ENCODE measurements at places on chromosomes 12 and 14.
A peak's percentile ranks its signal among the peaks of the same experiment; 100 is the strongest.

DNA sequence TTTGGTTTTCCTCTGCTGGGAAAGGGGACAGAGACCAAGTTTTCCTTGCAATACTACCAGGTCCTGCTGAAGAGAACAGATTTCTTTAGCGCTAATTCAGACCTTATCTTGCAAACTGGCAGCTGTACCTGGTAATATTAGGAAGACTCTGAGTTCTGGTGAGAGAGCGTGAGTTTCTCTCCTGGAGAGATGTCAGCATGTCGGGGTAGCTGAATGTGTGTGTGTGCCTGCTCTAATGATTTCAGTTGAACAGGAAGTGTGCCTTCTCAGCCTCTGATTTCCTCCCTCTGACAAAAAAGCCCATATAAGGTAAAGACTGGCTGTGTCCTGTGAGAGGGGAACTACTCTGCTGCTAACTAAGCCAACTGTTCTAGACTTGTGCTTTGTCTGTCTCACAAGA lies 10.3 kb upstream of the ERP27 start:
- DNase-seq, result no peak

- no peak for DNase-seq
Measured at GRCh38 chr12:11681207-11681606, 31.7 kb downstream of the ETV6 start.

DNA sequence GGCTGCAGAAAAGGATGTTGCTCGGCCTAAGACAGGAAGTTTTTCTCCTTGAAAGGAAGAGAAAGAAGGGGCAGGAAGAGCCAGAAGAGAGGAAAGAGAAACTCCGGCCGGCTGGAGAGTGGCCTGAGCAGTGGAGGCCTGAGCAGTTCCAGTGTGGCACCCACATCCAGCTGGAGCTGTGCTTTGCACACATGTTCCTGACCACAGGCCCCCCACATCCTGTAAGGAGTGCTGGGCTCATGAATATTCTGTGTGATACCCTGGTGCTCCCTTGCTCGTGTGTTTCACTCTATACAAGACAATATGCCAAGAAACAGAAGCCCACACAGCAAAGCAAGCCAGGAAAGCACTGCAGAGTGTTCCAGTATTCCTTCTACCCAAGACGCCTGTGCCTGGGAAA lies 27.1 kb downstream of the POLE start:
- no peak for DNase-seq

- DNase-seq, result no peak
Measured at GRCh38 chr14:98208943-98209342, 1063.1 kb downstream of the BCL11B start.

GRCh38 chr12:1906579-1906978 lies 11.9 kb downstream of the CACNA2D4 start:
- no peak for DNase-seq

DNA sequence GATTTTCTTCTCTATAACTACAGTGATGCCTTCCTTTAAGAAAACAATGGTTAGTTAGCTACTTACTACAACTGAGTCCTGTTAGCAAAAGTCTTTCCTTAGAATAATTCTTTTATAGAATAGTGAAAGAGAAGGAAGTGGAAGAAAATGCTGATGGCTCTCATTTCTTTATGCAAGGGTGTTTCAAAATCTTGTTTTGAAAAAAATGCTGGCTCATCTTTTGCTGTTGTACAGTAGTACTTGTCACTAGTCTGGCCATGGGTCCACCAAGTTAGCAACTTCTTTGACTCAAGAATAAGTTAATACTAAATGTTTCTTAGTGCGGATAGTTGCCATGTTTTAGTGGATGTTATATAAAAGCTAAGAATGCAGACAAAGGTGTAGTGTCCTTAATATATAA lies 225.4 kb downstream of the PTPRO start:
- DNase-seq, result no peak

GRCh38 chr12:3534511-3534910 lies 43.5 kb downstream of the PRMT8 start:
- DNase-seq, result no peak

DNA sequence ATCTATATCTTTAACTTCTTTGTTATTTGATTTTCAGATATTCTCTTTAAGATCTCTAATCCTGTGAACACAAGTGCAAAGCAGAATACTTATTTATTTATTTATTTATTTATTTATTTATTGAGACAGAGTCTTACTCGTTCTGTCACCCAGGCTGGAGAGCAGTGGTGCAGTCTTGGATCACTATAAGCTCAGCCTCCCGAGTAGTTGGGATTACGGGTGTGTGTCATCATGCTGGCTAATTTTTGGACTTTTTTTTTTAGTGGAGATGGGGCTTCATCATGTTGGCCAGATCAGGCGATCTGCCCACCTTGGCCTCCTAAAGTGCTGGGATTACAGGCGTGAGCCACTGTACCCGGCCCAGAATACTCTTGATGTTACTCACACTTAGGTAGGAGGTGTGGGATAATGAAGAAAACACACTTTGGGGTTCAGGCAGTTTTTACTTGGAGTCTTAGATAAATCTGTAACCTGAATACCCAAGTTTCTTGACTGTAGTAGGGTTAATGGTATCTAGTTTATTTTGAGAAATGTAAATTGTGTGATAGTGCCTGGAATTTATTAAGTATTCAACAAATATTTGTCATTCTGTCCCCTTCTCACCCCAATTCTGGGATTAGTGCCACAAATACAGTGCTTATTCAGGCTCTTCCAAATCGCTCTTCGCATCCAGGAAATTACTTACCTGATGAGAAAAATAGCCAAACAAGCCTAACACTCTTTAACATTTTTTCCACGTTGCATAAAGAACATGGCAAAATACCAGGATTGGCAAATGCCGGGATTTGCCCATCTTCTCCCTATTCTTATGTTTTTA lies 33.0 kb downstream of the METAP2 start:
- DNase-seq, result no peak

GRCh38 chr12:41917938-41918341 lies 226.7 kb downstream of the GXYLT1 start:
- no peak for DNase-seq

DNA sequence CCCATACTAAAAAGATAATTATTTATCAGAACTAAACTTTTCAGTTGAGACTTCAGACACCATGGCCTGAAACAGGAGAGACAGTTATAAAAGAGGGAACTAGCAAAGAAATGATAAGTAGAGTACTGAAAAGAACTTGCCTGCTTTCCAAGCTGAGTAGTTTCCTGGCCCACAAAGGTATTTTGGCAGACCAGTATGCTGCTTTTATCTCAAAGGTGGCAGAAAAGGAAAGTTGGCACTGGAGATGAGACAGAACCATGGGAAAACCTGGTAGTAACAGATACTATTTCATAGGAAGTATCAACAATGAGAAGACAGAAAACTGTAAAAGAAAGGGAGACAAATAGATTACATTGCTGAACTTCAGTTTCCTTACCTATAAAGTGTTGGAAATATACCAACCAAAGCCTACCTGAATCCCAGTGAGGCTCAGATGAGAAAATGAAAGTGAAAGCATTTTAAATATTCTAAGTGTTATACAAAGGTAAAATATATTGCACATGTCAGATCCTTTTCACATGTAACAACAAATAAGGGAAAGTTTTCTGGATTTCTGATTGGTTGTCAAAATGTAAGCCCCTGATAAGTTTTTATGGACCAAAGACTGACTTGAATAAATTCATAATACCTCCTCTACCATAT lies 155.3 kb upstream of the FSCB start:
- DNase-seq, result no peak

DNA sequence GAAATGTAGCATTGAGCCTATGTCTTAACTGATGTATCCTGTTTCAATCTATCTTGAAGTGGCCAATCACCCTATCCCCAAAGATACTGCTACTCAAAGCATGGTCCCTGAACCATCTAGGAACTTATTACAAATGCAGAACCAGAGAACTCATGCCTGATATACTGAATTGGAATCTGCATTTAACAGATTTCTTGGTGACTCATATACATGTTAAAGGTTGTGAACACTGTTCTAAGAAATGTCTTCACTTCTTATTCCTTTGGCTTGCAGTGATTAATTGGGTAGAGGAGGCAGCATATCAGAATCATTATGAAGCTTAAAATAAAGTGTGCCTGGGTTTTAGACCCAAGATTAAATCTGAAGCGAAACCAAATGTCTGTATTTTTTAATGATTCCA lies 795.6 kb downstream of the DIO2 start:
- no peak for DNase-seq

- DNase-seq, result no peak
Measured at GRCh38 chr12:108526482-108527165, 11.5 kb downstream of the FICD start.

- no peak for DNase-seq
Measured at GRCh38 chr12:96571101-96571862, 81.9 kb downstream of the CFAP54 start.

GRCh38 chr12:10867381-10867780 lies 16.7 kb downstream of the PRH1 start:
- DNase-seq, result no peak

DNA sequence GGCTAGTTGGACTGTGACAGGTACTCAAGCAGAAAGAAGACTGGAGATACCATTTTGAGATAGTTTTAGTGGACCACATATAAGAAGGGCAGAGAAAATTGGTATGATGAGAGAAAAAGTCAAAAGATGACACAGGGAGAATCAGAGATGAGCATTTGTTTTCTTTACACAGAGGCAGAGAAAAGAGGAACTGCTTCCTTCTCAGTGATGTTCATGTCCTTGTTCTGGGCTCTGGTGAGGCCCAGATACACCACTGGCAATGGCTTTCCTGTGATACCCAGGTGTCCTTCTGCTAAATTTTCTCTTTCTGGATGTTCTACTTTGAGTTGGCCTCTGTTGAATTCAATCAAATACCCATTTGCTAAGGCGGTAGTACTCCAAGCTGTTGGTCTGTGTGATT lies 1782.7 kb upstream of the SEL1L start:
- no peak for DNase-seq

- no peak for DNase-seq
Measured at GRCh38 chr12:118574288-118574687, 197.9 kb downstream of the SUDS3 start.

GRCh38 chr12:57006809-57007475 lies 596 bp upstream of the ZBTB39 start:
- DNase-seq, result no peak

DNA sequence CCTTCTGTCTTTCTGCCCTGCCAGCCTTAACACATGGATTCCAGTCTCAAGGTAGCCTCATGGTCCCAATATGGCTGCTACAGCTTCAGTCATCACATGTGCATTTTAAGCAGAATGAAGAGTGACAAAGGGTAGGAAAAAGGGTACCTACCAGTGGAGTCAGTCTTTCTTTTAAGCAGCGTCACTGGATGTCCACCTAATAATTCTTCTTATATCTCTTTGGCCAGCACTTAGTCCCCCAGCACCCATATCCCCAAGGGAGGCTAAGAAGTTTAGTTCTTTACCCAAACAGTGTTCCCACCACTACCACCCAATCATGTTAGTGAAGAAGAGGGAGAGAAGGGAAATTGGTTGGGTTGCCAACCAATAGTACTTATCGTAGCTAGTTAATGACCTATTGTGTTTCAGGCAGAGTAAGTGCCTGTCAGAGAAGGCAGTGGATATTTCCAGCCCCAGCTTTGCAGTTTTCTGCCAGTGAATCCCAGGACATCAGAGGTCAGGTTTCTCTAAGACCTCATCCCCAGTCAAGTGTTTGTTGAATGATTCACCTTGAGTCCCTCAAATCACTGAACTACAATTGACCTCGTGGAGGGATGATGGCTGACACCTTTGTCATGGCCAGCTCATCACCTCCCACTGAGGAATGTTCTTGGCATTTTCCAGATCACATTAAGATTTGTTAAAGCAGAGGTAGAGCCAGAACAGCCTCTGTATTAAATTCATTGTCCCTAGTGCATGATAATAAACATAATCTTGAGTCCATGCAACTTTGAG lies 250.9 kb upstream of the CRY1 start:
- DNase-seq, result no peak

GRCh38 chr14:59939828-59940227 lies 19.9 kb downstream of the LRRC9 start:
- DNase-seq, result no peak

GRCh38 chr12:102824218-102824835 lies 92.7 kb downstream of the PAH start:
- DNase-seq, result peak; percentile 67

DNA sequence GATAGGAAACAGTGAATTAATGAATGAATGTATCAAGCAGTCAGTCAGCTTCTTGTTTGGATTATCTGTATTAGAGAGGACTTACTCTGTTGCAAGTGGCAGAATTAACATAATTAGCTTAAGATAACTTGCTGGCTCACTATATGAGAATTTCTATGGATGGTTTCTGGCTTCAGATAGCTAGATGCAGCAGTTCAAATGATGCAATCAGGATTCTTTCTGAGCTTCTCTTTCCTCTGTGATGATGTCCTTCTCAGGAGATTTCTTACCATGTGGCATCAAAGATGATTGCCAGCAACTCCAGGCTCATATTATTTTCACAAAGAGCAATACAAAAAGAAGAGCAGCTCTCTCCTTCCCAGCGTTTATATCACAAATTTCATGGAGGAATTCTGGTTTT lies 30.7 kb downstream of the FRMD6 start:
- no peak for DNase-seq

DNA sequence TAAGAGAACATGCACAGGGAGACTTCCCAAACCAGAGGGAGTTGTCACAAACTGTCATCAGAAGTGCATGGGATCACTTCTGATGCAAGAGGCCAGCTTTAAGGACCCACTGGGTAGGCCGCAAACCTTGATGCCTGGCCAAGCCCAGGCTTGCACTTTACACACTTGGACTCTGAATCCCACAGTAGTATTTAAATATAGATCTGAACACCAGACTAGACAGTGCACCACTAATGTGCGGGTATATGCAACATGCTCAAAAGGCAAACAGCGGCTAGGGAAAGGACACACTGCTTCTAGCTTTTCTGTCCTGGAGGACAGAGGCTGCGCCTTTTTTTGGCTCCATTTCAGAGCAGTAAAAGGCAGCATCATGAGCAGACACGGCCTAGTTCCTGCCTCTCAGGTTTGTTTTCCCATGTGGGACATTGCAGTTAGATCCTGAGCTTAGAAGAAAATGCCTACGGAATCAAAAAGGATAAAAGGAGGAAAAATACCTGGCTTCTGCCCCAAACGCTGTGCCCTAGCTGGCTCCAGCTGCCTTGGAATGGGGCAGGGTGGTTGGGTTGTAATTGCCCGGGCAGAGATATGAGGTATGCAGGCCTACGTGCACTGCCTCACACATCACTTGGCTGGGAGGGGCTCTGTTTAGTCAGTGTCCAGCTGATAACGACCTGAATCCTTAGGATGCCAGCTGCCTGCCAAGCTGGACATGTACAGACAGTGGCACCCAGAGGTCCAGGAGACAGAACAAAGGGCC lies 84.5 kb upstream of the EGLN3 start:
- DNase-seq, result no peak

DNA sequence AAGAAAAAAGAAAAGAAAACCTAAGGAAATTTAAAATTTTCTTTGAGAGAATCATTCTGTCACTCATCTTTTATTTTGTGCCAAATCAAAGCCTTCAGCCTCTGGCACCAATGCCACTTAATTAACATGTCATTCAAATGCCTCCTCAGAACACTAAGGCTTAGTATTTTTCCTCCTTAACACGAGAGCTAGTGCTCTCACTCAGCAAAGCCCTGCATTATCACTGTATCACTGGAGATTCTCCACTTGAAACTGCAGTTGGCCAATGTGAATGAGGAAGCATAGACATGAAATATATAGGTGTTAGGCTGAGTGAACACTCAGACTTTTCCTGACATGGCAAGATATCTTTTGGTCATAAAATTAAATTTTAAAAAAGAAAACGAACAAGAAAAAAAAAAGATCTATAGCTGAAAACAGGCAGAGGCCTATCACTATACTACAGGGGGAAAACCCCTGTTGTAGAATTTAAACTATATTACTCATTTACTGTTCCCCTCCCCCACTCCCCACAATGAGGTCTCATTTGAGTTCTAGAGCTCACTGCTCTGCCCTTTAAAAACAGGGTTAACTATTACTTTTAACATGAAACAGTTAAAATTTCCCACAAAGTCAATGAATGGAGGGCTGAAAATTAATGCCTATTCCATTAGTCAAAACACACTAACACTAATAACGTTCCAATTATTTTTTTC lies 5.1 kb downstream of the MBIP start:
- no peak for DNase-seq
